ENCODE measurements at places on chromosomes 5 and 9.

- no peak for DNase-seq
Observed at GRCh38 chr9:80020530-80020929, 448.8 kb downstream of the TLE4 start.

- no peak for DNase-seq
Observed at GRCh38 chr5:74966141-74967026, 86.0 kb downstream of the GCNT4 start.

DNA sequence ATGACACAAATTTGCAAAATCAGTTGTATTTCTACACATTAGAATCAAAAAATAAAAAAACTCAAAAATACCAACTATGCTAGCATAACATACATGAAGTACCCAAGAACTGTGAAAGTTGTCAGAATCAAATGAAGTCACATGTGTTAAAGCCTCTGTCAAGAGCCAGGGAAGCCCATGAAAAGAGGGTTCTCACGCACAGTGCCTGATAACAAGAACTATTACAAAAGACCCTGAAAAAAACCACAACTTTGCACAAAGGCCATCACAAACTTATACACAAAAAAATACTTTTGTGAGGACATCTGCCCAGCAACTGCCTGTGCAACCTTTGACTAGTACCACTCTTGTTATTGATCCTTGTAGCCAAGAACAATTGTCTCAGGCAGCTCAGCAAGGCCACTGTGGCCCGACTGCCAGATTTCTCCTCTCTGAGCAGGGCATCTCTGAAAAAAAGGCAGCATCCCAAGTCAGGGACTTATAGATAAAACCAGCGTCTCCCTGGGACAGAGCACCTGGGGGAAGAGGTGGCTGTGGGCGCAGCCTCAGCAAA is 28.9 kb upstream of the HNRNPA0 start:
- no peak for DNase-seq

GRCh38 chr5:154826-155225 is 36.5 kb upstream of the LRRC14B start:
- no peak for DNase-seq

GRCh38 chr5:106401561-106401960 is 1269.2 kb downstream of the EFNA5 start:
- DNase-seq: no peak

DNA sequence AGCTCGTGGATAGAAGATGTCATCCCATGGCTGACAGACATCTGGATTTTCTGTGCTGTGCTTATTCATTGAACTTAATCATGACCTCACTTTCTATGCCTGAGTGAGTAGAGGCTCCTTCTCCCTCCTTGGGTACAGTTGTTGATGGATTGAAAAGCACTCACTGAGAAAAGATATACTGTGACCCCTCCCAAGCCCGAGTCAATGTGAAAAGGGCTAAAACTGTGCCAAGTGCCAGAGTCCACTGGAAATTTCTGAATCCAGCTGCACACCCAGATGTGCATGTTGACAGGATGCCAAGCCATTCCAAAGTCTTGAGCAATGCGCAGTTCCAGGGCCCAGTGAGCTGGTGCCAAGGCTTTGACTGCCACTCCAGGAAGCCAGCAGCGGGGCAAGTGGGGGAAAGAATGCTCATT is 473.0 kb downstream of the NTRK2 start:
- no peak for DNase-seq

GRCh38 chr9:131418143-131419025 is 24.5 kb downstream of the PRRC2B start:
- DNase-seq: no peak

GRCh38 chr5:81820863-81821262 is 70.0 kb upstream of the SSBP2 start:
- DNase-seq: no peak

GRCh38 chr5:42612750-42613366 is 143.8 kb upstream of the CCDC152 start:
- no peak for DNase-seq

GRCh38 chr5:82397741-82398320 is 119.7 kb upstream of the RPS23 start:
- no peak for DNase-seq

DNA sequence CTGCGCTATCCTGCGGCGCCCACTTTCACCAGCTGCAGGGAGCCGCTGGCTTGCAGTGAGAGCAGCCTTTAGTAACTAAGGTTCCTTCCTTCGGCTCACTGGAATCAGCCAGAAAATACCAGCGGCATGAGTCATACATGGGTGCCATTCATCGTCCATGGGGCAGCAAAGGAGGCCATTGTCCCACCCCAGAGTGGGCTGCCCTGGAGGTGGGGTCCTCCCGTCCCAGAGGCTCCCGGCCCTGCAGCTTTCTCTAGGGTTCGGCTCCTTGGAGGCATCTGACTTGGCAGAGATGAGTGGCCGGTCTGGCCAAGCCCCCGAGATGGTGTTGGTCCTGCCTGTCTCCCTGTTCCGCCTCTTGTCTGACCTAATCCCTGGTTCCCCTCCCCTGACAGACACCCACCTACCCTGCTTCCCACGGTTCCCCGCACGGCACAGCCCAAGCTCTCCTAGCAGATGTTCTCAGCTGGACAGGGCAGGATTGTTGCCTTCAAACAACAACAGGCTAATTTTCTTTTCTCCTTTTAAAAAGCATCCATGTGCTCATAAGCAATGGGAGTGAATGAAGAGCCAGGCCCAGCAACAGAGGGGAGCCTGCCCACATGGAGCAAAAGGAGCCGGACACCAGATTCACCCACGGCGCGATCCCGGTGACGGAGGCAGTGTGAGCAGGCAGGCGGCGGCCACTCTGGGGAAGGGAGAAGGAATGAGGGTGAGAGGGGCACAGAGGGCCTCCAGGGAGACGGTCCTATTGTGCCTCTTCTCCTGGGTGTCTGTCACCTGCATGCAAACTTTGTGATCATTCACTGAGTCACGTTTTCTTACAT is 97.0 kb upstream of the COL5A1 start:
- DNase-seq: peak; percentile 60

DNA sequence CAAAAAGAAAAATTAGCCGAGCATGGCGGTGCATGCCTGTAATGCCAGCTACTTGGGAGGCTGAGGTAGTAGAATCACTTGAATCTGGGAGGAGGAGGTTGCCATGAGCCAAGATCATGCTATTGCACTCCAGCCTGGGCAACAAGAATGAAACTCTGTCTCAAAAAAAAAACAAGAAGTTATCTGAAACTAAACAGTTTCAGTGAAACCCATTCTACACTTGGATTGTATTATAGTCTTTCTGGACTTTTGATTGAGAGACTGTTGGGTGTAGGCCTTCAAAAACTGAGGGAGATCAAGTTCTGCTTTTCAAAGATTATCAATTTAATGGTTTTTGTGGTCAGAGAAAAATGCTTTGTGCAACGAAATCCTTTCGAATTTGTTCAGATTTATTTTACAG is 34.6 kb upstream of the SPINK5 start:
- no peak for DNase-seq

DNA sequence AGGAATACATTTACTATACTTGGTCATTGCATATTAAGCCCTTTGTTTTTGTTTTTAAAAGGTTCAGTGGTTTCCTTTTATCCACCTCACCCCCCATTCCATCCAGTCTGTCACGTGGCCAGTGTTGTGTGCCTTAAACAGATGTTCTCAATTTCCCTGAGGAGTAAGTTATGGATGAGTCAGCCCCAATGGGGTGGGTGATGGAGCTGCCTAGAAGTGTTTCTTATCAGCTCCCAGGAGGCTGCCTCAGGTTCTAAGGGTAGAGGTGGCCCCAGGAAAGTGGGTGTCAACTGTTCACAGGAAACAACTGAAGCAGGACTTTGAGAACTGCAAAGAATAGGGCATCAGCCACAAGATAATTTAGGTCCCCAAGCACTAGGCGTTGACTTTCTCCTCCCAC is 41.1 kb downstream of the ACTBL2 start:
- DNase-seq: no peak

GRCh38 chr5:125559296-125559695 is 812.9 kb upstream of the ZNF608 start:
- peak; percentile 56 for DNase-seq

- DNase-seq: no peak
Observed at GRCh38 chr5:39102684-39103155, 28.5 kb upstream of the RICTOR start.

GRCh38 chr5:72107901-72108201 is 576 bp downstream of the MAP1B start:
- no peak for DNase-seq

DNA sequence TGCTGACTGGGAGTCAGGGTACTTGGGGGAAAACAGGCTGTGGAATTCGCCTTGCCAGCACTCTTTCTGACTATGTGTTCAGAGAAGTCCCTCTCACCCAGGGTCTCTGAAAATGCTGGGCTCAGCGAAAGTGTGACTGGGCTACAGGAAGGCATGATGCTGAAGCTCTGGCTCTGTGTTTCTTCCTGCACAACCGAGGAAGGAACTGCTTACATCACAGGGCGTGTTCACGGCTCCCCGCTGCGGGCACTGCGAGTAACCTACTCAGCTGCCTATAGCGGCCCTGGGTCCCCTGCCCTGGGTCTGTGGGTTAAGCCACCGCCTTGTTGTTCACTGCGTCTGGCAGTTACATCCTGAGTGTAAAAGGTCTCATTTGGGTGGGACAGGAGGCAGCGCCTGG is 222.4 kb upstream of the IRX4 start:
- no peak for DNase-seq

- DNase-seq: no peak
Observed at GRCh38 chr5:67095346-67096171, 101.0 kb downstream of the CD180 start.

DNA sequence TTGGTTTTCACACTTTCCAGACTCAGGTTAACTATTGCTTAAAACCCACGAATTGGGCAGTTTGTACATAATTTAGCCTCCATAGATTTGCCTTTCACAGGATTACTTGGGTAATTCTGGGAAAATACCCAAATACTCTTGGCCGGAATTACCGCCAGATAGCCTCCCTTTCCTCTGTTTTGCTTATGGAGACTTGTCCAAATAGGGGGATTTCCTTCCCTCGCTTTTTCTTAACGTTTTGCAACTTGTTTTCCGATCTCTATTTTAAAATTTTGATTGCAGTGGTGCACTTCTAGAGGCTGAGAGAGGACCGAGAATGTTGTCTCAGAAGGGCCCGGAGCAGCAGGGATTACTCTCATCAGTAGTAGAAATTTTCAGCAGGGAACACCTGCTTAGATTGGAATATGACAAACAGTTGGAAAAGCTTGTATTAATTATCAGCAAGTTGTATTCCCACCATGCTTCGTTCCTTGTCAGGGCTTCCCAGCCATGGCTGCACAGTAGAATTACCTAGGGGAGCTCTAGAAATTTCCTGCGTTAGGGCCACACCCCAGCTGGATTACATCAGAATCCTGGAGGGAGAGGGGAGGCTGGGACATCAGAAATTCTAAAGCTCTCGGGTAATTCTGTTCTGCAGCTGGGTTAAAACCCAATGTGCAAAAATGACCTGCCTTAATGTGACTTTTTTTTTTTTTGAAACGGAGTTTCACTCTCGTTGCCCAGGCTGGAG is 329.1 kb downstream of the SH3GL2 start:
- no peak for DNase-seq

GRCh38 chr9:73037613-73038012 is 84.8 kb upstream of the ALDH1A1 start:
- DNase-seq: peak; percentile 76

DNA sequence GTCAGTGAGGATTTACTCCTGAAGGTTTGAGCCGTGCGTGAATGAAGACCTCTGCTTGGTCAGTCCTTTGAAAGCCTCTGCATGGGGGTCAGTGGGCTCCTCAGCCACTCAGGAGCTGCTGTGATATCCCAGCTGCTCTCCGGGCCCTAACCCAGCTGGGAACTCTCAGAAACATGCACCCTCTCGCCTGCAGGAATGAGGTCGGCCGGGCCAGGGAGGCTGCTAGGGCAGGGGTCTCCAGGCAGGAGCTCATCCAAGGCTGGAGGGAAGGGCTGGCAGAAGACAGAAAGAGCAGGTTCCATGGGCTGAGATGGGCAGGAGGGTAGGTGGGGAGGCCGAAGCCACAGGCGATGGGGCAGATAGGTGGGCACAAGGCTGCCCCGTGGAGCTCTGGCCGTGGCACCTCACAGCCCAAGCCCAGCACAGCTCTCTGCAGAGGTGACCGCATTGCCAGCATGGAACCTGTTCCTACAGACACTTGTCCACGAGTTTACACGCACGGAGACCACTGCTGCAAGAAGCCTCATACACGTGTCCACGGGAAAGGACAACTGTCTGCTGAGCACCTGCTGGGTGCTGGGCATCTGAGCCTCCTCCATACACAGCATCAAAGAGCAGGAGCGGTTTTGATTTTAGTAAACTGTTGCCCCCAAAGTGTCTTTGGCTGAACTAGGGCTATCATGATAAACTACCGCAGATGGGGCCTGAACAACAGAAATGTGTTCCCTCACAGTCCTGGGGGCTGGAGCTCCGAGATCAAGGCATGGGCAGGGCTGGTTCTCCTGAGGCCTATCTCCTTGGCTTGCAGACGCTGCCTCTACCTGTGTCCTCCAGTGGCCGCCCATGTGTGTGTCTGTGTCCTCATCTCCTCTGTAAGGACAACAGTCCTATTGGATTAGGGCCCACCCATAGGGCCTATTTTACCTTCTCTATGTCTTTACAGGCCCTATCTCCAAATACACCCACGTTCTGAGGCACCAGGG is 85.2 kb upstream of the ADAMTS2 start:
- no peak for DNase-seq

GRCh38 chr9:112361601-112362000 is 18.3 kb upstream of the HSDL2 start:
- no peak for DNase-seq

DNA sequence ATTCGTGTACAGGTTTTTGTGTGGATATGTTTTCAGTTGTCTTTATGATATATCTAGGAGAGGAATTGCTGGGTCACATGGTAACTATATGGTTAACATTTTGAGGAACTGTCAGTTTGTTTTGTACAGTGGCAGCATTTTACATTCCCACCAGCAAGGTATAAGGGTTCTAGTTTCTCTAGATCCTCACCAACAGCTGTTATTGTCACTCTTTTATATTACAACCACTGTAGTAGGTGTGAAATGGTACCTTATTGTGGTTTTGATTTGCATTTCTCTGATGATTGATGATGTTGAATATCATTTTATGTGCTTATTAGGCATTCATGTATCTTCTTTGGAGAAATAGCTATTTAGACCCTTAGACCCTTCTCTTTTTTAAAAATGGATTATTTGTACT is 82.9 kb downstream of the CCDC171 start:
- no peak for DNase-seq

DNA sequence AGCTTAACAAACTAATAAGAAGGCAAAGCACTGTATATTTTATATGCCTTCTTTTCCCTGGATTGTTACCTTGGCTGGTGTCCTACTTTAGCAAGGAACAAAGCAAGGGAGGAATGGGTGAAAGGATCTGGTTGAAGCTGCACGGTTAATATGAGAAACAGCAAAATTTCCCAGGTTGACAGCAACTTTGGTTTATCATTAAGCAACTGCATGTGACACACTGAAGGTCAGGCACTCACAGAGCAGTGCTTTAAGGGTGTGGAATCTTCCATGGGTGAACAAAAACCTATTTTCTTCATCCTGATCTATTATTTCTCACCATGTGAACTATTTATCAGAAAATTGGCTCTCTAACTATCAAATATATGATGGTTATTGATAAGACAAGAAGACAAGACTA is 109.0 kb upstream of the ATP10B start:
- DNase-seq: no peak

DNA sequence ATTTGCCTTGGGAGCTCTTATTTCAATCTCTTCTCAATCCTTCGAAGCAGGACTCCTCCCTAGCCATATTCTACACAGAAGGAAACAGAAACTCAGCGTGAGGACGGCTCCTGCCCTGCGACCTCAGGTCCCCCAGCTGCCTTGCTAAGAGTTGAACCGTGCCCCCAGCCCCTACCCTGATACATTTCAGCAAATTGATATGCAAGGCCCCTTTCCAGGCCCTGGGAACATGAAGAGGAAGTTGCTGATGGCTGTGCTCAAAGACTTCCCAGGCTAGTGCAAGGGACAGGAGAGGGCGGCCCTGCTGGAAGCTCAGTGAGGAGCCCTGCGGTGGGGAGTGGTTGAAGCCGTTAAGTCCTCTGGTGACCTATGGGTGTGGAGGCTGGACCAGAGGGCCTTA is 41.5 kb downstream of the BOD1 start:
- no peak for DNase-seq

Measured in retinal pigment epithelial cell (primary cell).